Activated T-helper 1 cell treated with Interleukin-2 at 50 U/mL for 16 hours (primary cell): ENCODE measurements at places on chromosomes 16 and 17.
A peak's percentile ranks its signal among the peaks of the same experiment; 100 is the strongest.

- no peak for DNase-seq
Observed at GRCh38 chr17:60170835-60171752, 21.3 kb downstream of the CA4 start.

GRCh38 chr16:20510323-20510722, 59.0 kb downstream of the ACSM2A start:
- no peak for DNase-seq

DNA sequence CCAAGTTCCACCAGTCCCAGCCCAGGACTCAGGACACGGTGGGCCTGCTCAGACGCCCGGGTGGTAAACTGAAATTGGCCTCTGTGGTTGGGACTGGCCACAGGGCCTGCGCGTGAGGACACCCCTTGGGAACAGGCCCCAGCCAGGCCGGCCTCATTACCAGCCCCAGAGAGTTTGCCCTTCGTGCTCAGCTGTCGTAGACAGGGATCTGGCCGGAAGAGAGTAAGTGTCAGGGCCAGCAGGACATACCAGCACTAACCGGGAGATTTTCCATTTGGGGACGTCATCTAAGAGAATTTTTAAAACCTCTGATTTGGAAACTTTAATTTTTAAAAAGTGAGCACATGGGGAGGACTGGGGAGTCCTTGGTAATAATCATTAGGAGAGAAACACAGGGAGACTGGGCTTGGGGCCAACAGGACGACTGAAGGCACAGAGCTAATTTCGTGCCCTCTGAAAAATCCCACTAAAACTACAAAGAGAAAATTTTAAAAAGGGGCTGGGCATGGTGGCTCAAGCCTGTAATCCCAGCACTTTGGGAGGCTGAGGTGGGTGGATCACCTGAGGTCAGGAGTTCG, 2.4 kb upstream of the RBFOX3 start:
- DNase-seq, result no peak

DNA sequence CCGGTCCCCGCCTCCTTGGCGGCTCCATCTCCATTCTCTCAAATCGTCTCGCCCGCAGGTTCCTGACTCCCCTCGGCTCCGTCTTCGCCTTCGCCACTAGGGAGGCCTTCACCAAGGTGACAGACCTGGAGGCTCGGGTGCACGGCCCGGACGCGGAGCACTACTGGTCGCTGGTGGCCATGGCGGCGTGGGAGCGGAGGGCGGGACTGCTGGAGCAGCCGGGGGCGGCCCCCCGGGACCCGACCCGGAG, 862 bp downstream of the GLTPD2 start:
- DNase-seq, result no peak

GRCh38 chr17:50221864-50222545, 20.6 kb upstream of the COL1A1 start:
- no peak for DNase-seq

- no peak for DNase-seq
Observed at GRCh38 chr16:48244863-48245195, 729 bp downstream of the LONP2 start.

GRCh38 chr17:49969134-49969759, at the start of gene DLX4:
Gene DLX4, plus strand, starts transcription at chr17:49969190. Its CDS starts 279 bp downstream, at chr17:49969469.
- DNase-seq, result no peak

DNA sequence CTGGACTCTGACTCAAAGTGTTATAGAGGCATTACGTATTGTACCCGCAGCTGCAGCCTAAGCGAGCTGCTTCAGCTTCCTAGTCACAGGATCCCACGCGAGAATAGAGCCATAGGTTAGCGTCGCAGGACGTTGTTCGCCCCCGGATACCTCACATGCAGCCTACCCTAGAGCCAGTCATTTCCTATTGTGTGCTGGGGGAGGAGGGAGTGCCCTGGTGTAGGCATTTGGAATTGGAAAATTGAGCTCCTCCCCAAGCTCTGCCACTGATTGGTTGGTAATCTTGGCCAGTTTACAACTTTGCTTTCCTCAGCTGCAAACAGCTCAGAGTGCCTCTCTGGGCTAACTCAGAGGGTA, 530 bp downstream of the NAA60 start:
- DNase-seq, result no peak

DNA sequence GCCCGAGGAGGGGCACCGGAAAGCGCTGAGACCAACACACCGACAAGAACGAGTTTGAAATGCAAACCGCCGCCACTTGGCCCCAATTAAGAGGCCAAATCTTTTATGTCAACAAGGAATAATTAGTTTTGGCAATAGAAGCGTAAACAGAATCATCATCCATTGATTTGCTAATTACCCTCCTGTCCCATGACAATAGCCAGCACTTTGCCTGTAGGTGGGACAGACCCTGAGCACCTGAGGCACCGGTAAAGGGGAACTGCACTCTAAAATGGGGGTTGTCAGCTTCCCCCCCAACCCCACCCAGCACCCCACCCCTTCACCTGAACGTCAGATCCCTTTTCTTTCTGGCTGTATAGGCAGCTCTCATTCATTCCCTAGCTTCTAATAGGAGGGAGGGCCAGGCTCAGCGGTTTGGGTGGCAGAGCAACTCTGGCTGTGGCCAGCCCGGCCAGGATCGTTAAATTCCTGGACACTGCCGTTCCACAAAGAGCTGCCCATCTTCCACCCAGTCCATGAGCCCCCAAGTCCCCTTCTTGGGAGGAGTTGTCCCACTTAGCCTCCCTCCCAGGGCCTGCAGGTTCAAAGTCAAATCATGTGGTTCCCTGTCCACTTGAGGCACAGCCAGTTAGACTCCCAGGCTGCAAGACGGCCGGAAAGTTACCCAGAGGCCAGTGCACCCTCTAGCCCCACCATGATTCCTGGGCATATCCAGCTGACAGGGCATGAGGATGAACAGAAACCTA, 45.8 kb downstream of the WNT3 start:
- no peak for DNase-seq

DNA sequence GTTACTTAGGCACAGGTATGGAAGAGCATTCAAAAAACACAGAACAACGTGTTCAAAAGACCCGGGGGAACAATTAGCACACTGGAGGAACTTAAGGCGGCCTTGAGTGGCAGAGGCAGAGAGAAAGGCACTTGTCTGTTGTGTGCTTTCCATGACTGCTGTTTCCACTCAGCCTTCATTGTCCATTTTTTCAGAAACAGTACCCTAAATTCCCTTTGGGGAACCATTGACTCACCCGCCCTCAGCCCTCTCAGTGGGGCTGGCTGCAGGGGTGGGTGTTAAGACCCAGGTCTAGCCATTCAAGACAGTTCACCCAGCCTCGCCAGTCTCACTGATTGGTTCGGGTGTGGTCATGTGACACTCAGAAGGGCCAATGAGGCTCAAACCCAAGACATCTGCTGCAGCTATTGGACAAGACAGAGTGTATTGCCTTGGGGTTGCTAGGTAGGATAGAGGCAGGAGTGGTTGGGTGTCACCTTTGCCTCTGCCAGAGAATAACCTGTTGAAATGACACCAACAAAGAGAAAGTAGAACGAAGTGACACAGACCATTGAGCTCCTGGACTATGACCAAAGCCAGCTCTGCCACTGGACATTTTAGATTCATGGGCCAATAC, 19.6 kb upstream of the CEP20 start:
- no peak for DNase-seq

DNA sequence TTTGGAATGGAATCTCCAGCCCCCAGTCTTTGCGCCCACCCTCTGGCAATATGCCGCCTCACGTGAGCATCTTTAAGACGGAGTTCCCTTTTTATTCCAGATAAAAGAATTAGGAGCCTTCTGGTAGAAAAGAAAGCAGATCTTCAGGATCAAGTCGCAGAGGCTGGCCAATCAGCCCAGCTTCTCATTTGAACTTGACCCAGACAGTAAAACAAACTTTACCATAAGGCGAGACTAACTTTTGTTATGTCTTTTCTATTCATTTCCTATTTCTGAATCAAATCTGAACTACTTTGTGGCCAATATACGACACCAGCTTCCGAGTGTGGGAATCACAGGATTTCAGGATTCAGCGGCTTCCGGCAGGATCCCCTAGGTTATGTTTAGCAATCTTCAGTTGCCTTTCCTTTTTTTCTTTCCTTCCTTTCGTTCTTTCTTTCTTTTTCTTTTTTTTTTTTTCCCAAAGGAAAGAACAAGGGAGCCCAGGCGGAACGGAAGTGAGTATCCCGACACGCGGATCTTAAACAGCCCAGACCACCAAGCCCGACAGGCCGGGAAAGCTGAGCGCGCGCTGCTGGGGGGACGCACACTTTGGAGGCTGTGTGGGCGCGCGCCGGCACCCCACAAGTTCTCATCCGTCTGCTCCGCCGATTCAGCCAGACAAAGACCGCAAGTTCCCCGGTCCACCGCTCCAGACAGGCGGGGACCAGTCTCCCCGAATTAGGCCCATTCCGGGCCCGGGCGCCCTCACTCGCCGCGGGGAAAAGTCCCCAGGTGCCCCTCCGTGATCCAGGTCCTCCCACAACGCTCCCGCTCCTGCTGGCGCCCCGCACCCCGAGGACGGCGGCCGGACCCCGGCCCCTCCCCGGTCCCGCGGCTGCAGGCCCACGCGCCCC, 633 bp downstream of the TBC1D16 start:
- DNase-seq, result peak; percentile 10

DNA sequence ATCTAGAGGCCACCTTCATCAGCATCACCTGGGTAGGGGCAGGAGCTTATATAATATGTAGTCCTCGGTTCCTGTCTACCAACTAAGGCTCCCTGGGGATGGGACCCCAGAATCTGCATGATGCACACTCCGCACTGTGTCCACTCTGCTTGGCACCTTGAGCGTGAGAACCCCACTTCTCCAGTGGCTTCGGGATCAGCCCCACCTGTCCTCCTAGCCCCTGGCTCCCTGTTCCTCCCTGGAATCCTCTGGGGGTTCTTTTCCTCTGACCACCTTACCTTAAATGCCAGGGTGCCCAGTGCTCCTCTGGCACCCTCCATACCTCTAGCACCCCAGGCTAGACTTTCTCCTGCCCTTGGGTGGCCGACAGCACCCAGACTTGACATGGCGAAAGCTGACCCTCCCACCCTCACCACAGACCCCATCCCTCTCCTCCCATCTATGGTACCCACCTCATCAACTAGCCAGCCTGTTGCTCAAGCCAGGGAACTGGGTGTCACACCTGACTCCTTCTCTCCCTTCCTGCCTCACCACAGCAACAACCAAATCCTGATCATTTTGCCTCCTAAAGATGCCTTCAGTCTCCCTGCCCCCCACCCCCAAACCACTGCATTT, 2.8 kb upstream of the NXPH3 start:
- no peak for DNase-seq

DNA sequence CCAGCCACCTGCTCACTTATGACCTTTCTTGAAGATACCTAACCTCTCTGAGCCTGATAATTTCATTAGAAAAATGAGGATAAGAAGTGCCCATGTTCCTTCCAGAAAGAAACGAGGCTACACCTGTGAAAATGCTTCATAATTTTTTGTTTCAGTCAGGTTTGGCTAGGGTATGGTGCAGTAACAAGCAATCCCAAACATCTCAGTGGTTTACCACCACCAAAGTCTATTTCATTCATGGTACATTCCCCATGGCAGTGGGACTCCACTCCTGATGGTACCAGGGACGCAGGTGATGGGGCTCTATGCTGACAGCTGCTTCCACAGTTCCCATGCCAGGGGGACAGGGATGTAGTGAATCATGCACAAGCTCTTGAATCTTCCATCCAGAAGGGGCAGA, 147.6 kb upstream of the CES5A start:
- no peak for DNase-seq

DNA sequence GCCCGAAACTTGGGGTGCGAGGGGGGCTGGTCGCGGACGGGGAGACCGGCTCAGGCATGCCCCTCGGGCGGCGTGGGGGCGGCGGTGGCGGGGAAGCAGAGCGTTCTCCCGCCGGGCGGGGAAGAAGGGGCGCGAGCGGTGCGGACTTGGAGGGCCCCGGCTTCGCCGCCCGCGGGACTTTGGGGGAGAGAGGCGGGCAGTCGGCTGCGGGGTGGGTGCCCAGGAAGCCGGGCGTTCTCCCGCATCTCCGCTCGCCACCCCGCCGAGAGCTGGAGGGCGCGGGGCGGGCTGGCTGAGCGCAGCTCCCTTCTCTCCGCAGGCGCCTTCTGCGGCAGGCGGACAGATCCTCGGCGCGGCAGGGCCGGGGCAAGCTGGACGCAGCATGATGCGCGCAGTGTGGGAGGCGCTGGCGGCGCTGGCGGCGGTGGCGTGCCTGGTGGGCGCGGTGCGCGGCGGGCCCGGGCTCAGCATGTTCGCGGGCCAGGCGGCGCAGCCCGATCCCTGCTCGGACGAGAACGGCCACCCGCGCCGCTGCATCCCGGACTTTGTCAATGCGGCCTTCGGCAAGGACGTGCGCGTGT, 772 bp downstream of the NTN1 start:
- DNase-seq, result no peak

DNA sequence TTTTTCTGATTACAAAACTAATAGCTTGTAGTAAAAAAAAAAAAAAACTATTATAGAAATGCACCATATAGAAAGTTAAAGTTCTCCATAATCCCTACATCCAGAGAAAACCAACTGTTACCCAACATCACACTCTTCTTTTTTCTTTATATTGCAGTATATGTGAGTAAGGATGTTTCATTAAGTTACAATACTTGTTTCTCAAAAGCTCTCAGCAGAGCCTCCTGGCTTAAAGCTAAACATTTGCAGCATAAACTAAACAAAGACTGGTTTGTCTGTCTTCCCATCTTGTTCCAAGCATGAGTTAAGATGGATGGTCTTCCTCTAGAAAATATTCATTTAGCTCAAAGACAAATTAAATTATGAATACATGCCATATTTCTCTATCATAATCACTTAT, 25.2 kb downstream of the GRB2 start:
- no peak for DNase-seq

- DNase-seq, result no peak
Observed at GRCh38 chr16:85178596-85178995, 66.3 kb upstream of the CIBAR2 start.

GRCh38 chr17:45129940-45130680, 2.2 kb downstream of the PLCD3 start:
- no peak for DNase-seq

GRCh38 chr17:16429083-16429482, 13.7 kb downstream of the TRPV2 start:
- no peak for DNase-seq

DNA sequence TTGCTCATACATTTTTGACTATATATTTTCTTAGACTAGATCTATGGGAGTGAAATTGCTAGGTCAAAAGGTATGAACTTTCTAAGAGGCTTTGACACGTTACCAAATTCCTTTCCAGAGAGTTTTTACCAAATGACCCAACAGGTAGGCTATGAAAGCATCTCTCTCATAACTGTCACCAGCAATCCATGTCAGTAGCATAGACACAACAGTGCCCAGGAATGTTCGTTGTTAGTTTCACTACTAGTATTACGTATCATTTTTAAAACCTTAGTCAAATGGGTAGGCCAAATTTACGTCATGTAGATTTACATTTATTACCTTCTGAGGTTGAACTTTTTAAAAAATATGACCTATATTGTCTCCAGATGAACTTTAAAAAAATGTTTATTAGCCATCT, 66.8 kb downstream of the MARCHF10 start:
- no peak for DNase-seq

GRCh38 chr17:416293-417206, 63.9 kb upstream of the RPH3AL start:
- no peak for DNase-seq
